ENCODE measurements at places on chromosomes 1 and 21. TPM values are rescaled to one million over a fixed set of nuclear protein-coding genes. Genes with fewer than 3 reads are reported as not detected.

- H3K27me3 ChIP-seq: no peaks in the 10 kb centered on the region
- no peaks in the 10 kb centered on the region for H3K36me3 ChIP-seq
- no peak for DNase-seq
- no peaks in the 10 kb centered on the region for H3K4me1 ChIP-seq
Measured at GRCh38 chr1:243786531-243786930, 63.5 kb downstream of the AKT3 start.

DNA sequence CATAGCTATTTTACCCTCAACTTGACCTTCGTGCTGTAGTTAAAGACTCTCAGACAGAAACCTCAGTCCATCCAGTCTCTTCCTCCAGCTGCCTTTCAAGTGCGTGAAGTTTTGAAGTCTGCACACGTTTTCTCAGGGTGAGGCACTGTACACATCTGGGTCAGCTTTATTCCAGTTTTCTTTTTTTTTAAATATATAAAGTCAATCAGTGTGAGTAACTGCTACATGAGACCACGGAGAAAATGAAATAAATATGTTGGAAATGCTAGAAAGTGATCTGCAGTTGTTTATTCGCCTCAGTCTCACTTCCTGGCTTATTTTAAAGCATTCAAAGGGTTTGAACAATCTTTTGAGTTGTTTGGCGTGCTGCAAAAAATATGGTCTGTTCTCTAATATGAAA is 135.7 kb downstream of the ROR1 start:
- no peak overlapping the region for H3K4me3 ChIP-seq
- peaks cover 28% of the 10 kb centered on the region for H3K4me1 ChIP-seq
- H3K27ac ChIP-seq: no peak overlapping the region

GRCh38 chr21:37398697-37399096 is 32.1 kb downstream of the DYRK1A start:
- no peak overlapping the region for H3K4me3 ChIP-seq
- no peak overlapping the region for H3K27ac ChIP-seq
- H3K27me3 ChIP-seq: no peaks in the 10 kb centered on the region
- H3K4me1 ChIP-seq: 0 out of 2 replicates have a peak, but pooled peaks cover 3% of the 10 kb centered on the region
- no peak for DNase-seq

DNA sequence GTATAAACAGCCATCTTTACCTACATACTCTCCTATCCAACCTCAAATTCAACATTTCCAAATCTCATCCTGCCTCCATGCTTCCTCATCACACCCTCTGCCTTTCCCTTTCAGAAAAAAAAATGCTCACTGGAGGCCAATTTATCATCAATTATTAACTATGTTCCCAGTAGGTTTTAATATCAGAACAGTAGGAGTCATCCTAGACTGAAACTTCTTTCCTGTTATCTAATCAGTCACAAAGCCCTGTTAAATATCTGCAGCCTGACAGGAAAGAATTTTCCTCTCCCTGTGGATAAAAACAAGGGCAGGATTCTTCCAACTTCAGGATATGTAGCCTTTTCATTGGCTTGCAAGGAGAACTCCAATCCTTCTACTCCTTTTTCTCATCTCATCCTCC is 28.4 kb downstream of the EGLN1 start:
- H3K27me3 ChIP-seq: no peaks in the 10 kb centered on the region
- no peak overlapping the region for H3K4me3 ChIP-seq
- no peaks in the 10 kb centered on the region for H3K36me3 ChIP-seq
- peak overlapping the region; percentile 12 for H3K27ac ChIP-seq
- H3K4me1 ChIP-seq: peaks cover 31% of the 10 kb centered on the region
- DNase-seq: no peak

DNA sequence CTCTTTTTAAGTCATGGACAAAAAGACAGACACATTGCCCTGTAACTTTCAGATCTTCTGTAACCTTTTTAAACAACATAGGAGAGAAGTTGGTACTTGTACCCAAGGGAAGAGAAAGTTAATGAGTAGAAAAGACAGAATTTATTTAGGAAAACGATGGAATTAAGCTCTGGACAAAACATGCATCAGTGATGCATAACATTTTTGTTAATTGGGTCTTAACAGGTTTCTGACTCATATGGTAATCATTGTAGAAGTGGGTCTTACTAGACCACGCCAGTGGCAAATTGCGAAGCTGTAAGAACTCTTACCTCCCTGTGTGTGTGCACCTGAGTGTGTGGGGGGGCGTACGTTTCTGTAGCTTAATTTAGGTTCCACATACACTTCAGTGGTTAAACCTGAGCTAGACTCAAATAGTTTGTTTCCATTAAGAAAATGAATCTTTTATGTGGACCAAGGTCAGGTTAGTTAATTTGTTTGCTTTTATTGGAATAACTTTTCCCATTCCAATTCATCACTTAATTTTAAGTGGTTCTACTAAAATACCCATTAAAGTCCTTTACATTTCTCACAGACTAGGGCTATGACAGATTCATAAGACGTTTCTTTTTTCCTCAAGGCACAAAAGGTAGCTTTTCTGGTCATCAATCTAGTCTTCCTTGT is 48.1 kb downstream of the NFIA start:
- H3K4me1 ChIP-seq: peaks cover 16% of the 10 kb centered on the region
- no peaks in the 10 kb centered on the region for H3K27me3 ChIP-seq
- no peak overlapping the region for H3K27ac ChIP-seq
- no peak for DNase-seq
- no peak overlapping the region for H3K4me3 ChIP-seq
- no peaks in the 10 kb centered on the region for H3K36me3 ChIP-seq

DNA sequence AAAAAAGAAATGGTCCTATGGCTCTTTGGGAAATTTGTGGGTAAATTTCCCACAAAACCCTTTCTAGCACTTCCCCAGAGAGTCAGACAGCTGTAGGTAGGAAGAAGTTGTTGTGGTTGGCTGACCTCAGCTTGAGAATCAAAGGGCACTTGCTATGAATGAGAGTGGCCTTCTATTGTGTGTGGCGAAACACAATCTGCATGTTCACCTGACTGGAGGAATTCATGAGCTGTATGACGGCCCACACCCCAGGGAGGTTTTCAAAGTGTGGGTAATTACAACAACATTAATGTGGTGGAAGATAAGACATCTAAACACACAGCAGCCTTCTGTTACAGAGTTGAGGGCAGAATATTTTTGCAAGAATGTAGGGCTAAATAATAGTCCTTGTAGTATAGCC is 38.8 kb downstream of the NGF start:
- H3K27ac ChIP-seq: no peak overlapping the region
- H3K36me3 ChIP-seq: no peaks in the 10 kb centered on the region
- no peaks in the 10 kb centered on the region for H3K4me1 ChIP-seq
- DNase-seq: no peak
- H3K4me3 ChIP-seq: no peak overlapping the region
- no peaks in the 10 kb centered on the region for H3K27me3 ChIP-seq

GRCh38 chr1:36322786-36323635 is 434 bp downstream of the EVA1B start:
- no peaks in the 10 kb centered on the region for H3K27me3 ChIP-seq
- peaks cover 19% of the 10 kb centered on the region for H3K4me1 ChIP-seq
- H3K36me3 ChIP-seq: no peaks in the 10 kb centered on the region
- no peak for DNase-seq
- peak overlapping the region; percentile 81 for H3K27ac ChIP-seq

DNA sequence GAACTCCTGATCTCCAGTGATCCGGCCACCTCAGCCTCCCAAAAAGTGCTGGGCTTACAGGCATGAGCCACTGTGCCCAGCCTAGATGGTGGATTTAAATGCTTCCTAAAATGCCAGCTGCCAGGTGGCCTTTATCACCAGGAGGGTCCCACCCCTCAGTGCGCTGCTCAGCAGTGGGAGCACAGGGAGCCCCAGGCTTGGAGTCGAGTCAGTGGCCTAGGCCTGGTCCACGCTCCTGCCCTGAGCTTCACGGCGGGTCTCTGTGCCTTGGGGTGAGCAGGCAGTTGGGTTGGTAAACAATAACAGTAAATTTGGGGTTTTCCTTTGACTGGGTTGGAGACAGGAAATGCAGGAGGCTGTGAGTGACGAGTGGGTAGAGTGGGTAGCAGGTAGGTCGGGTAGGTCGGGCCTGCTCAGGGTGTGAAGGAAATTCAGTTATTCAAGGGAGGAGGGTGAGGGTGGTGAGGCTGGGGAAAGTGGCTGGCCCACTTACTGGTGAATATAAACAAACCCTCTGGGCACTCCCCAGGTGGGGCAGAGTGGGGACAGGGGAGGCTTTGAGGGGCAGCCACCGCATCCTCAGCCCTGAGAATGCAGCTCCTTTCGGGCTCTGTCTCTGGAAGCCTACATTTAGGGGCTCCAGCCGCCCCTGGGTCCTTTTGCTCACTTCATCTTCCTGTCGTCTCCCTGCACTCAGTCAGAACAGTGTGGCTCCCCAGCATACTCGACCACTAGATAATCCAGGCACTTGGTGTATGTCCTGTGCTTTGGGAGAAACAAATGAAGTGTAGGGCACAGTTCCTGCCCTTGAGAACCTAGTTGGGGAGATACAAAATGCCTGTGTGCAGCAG is 33.5 kb upstream of the IL19 start:
- DNase-seq: no peak
- no peaks in the 10 kb centered on the region for H3K4me1 ChIP-seq
- H3K27ac ChIP-seq: no peak overlapping the region
- no peaks in the 10 kb centered on the region for H3K27me3 ChIP-seq

- no peaks in the 10 kb centered on the region for H3K4me1 ChIP-seq
- H3K27me3 ChIP-seq: no peaks in the 10 kb centered on the region
- H3K27ac ChIP-seq: no peak overlapping the region
- DNase-seq: no peak
- no peak overlapping the region for H3K4me3 ChIP-seq
Measured at GRCh38 chr1:67004176-67004575, 49.8 kb downstream of the SLC35D1 start.

DNA sequence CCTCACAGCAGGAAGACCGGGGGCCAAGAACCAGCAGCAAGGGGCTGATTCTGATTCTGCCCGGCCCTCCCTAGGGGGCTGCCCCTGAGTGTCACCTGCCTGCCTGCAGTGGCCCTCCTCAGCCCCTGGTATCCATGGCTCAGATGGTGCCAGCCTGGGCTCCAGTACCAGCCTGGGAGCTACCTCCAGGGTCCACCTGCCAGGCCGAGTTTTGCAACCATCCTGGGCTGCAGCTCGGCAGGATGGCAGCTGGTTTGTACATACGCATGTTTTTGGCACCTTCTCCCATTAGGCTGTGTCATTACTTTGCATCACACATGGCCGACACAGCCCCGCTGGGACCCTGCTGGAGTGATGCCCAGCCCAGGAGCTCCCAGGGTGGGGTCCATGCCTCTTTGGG is 93.3 kb upstream of the WNT4 start:
- H3K4me3 ChIP-seq: no peak overlapping the region
- no peaks in the 10 kb centered on the region for H3K4me1 ChIP-seq
- H3K27me3 ChIP-seq: no peaks in the 10 kb centered on the region
- H3K27ac ChIP-seq: no peak overlapping the region
- no peaks in the 10 kb centered on the region for H3K36me3 ChIP-seq

GRCh38 chr1:199685369-199685768 is 342.1 kb upstream of the NR5A2 start:
- peak; percentile 32 for DNase-seq
- no peaks in the 10 kb centered on the region for H3K36me3 ChIP-seq
- no peak overlapping the region for H3K4me3 ChIP-seq
- H3K27me3 ChIP-seq: no peaks in the 10 kb centered on the region
- peak overlapping the region; percentile 44 for H3K27ac ChIP-seq

GRCh38 chr1:115477071-115477470 is 139.0 kb upstream of the NGF start:
- H3K27me3 ChIP-seq: no peaks in the 10 kb centered on the region
- no peaks in the 10 kb centered on the region for H3K36me3 ChIP-seq
- DNase-seq: no peak

DNA sequence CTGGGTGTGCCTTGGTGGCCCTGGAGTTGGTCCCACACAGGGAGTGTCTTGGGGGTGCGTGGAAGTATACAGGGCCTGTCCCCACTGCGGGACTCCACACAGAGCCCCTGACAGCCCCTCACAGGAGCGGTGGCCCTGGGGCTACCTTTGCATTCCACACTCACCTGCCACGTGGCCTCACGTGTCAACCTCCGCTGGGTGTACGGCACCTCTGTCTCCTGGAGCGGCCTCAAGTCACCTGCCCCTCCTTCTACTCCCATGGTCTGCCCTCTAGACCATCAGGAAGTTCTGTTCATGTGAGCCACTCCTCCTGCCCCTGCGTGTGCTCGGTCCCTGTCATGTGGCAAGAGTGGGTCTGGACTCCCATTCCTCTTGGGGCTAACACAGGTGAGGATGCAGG is 58.6 kb downstream of the FAAP20 start:
- no peaks in the 10 kb centered on the region for H3K36me3 ChIP-seq
- H3K27ac ChIP-seq: no peak overlapping the region
- H3K4me1 ChIP-seq: peaks cover 11% of the 10 kb centered on the region
- no peaks in the 10 kb centered on the region for H3K27me3 ChIP-seq
- no peak for DNase-seq
- H3K4me3 ChIP-seq: no peak overlapping the region

- H3K36me3 ChIP-seq: no peaks in the 10 kb centered on the region
- H3K27ac ChIP-seq: no peak overlapping the region
- no peaks in the 10 kb centered on the region for H3K27me3 ChIP-seq
Measured at GRCh38 chr1:28822799-28823198, 10.8 kb downstream of the OPRD1 start.

GRCh38 chr1:154735804-154736168 is 127.8 kb upstream of the ADAR start:
- H3K27ac ChIP-seq: no peak overlapping the region
- no peak for DNase-seq
- H3K4me3 ChIP-seq: no peak overlapping the region
- peaks cover 31% of the 10 kb centered on the region for H3K27me3 ChIP-seq
- no peaks in the 10 kb centered on the region for H3K36me3 ChIP-seq

DNA sequence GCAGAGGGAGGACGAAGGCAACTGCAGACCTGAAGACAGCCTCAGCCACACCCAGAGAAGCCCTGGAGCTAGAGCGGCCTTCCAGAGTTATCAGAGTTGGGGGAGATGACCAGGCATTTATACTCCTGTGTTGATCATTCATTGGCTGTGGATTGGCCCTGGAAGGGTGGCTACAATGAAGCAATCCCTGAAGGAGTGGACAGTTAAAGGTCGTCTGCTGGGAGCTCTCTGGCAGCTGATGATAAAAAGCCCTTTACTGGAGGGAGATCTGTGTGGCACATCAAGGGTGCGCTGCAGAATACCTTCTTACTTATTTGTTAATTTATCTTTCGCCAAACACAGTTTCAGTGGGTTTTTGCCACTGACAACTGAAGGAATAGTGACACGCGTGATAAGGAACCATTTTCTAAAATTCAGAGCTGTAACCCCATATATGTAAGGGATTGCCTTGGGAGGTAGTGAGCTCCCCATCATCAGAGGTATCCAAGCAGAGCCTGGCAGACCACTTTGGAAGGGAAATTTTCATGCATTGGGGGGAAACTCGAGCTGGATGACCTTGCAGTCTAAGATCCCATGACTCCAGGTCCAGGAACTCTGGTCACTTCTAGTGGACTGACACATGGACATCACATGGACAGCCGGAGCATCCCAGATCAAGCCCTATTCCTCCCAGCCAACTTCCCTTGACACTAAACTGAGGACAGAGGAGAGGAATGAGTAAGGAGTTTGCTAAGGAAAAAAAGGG is 126.4 kb upstream of the GADD45A start:
- H3K4me1 ChIP-seq: peaks cover 44% of the 10 kb centered on the region
- DNase-seq: no peak
- no peak overlapping the region for H3K4me3 ChIP-seq
- no peaks in the 10 kb centered on the region for H3K36me3 ChIP-seq

- no peaks in the 10 kb centered on the region for H3K36me3 ChIP-seq
- no peak overlapping the region for H3K27ac ChIP-seq
- no peaks in the 10 kb centered on the region for H3K27me3 ChIP-seq
- no peak for DNase-seq
- H3K4me3 ChIP-seq: peak overlapping the region; percentile 26
Measured at GRCh38 chr1:240405751-240406150, 206.2 kb downstream of the GREM2 start.

Gene TMEM50A
- 124 TPM for total RNA-seq

Gene IL10
- total RNA-seq: not detected

Gene NIPAL3
- total RNA-seq: 13.6 TPM

Gene HAO2
- not detected for total RNA-seq

Gene EXTL1
- total RNA-seq: 0.10 TPM

Gene HEYL
- 2.3 TPM for total RNA-seq

Measured in Panc1 (cell line).